DND-41 (cell line): ENCODE measurements at places on chromosomes 16 and 17.
A peak's percentile ranks its signal among the peaks of the same experiment; 100 is the strongest.

- H3K4me3 ChIP-seq, result no peak overlapping the region
- no peak for DNase-seq
- H3K36me3 ChIP-seq, result no peaks in the 10 kb centered on the region
- no peaks in the 10 kb centered on the region for H3K4me1 ChIP-seq
- H3K27me3 ChIP-seq, result no peaks in the 10 kb centered on the region
These were observed 51.5 kb upstream of the ZNF469 start for GRCh38 chr16:88330971-88331890.

DNA sequence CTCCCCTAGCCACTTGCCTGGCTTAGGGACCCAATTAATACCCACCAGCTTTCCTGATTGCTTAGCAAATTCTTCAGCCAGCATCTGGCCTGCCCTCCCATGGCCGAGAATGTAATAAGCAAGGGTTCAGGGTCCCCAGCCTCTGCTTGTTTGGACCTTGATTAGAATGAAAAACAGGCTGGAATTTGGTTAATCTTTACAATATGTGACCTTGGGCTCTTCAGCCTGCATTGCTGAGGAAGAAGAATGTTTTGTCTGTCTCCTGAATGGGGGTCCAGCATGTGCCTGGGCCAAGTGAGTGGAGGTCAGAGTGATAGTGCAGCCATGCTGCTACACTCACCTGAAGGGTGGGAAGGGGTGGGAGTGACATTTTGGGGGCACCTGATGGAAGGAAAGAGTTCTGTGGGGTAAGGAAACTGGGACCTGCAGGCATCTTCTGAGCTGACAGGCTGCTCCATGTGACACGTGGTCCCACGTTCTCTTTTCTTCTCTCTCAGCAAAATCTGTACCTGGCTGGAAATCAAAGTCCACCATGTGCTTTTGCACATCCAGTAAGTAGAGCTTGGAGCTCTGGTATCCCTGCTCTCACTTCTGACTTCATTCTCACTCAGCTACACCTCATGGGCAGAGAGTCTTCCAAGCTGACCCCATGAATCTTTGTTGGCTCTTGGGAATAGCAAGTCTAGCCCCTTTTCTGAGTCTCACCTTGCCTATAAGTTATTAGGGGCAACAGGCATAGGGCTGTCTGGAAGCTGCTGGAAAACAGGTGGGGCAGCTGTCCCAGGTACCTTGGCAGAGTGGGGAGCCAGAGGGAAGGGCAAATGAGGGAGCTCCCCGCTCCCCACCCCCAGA, 5.3 kb downstream of the TMEM106A start:
- H3K27me3 ChIP-seq, result no peaks in the 10 kb centered on the region
- no peak overlapping the region for H3K27ac ChIP-seq
- H3K4me3 ChIP-seq, result no peak overlapping the region
- DNase-seq, result no peak
- peaks cover 19% of the 10 kb centered on the region for H3K4me1 ChIP-seq

- H3K4me3 ChIP-seq, result no peak overlapping the region
- no peak overlapping the region for H3K27ac ChIP-seq
- no peaks in the 10 kb centered on the region for H3K36me3 ChIP-seq
- DNase-seq, result no peak
- peaks cover 15% of the 10 kb centered on the region for H3K4me1 ChIP-seq
- no peaks in the 10 kb centered on the region for H3K27me3 ChIP-seq
These were observed 14.7 kb upstream of the XYLT2 start for GRCh38 chr17:50331085-50331791.

DNA sequence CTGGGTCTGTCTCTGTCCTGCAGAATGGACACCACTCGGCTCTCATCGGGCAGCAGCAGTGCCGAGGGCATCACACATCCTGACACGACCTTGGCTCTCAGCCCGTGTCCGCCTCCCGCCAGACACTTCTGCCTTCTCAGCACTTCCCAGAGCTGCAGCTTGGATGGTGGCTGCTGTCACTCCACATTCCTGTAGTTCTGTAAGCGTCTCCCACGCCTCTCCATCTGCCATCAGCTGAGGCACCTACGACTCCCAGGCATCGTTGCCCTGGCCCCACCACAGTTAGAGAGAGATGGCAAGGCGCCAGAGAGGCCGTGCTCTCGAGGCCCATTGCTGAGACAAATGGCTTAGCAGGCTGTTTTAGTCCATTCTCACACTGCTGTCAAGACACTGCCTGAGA, 195.9 kb upstream of the CHMP6 start:
- H3K4me3 ChIP-seq, result no peak overlapping the region
- 0 out of 2 replicates have a peak overlapping the region, but pooled peaks have one; percentile 15 for H3K27ac ChIP-seq
- no peak for DNase-seq
- peaks cover 50% of the 10 kb centered on the region for H3K36me3 ChIP-seq
- H3K27me3 ChIP-seq, result no peaks in the 10 kb centered on the region
- peaks cover 19% of the 10 kb centered on the region for H3K4me1 ChIP-seq

- H3K36me3 ChIP-seq, result peaks cover 43% of the 10 kb centered on the region
- no peaks in the 10 kb centered on the region for H3K4me1 ChIP-seq
- DNase-seq, result no peak
- H3K27ac ChIP-seq, result no peak overlapping the region
These were observed 12.7 kb downstream of the MRM3 start for GRCh38 chr17:794876-795275.

- no peak for DNase-seq
- H3K27me3 ChIP-seq, result no peaks in the 10 kb centered on the region
- H3K36me3 ChIP-seq, result no peaks in the 10 kb centered on the region
- H3K4me1 ChIP-seq, result no peaks in the 10 kb centered on the region
- no peak overlapping the region for H3K27ac ChIP-seq
- H3K4me3 ChIP-seq, result no peak overlapping the region
These were observed 8.7 kb downstream of the DRC3 start for GRCh38 chr17:17981330-17981729.

DNA sequence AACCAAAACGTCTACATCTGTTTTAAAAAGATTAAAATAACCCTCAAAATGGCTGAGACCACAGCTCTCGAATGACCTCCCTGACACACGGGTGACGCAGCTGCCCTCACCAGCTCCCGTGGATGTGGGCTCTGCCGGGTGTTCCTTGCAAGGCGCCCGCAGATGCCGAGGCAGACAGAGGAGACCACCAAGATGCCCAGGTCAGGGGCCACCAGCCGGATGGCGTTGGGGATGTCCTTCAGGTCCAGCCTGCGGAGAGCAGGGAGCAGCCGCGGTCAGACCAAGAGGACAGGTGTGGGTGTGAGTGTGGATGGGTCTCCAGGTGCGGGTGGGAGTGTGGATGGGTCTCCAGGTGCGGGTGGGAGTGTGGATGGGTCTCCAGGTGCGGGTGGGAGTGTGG, 35.1 kb downstream of the CTU2 start:
- H3K4me3 ChIP-seq, result no peak overlapping the region
- no peak overlapping the region for H3K27ac ChIP-seq
- H3K4me1 ChIP-seq, result no peaks in the 10 kb centered on the region
- no peak for DNase-seq
- peaks cover 68% of the 10 kb centered on the region for H3K36me3 ChIP-seq

DNA sequence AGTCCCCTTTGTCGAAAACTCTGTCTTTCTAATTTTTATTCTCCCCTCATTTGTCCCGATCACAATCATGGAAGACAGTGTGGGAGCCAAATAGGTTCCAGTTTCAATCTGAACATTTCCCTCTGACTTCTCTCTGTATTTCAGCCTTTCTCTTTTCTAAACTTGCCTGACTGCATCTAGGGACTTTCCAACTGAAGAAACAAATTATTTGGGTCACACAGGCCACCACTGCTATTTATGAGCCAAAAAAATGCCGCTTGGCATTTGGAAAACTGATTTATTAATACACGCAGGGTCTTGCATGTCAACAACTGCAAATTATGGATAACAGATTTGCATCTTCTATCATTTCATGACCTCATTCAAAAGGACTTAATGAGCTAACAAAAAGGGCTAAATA, 55.2 kb upstream of the ELAC2 start:
- H3K4me3 ChIP-seq, result no peak overlapping the region
- no peaks in the 10 kb centered on the region for H3K36me3 ChIP-seq
- H3K27ac ChIP-seq, result no peak overlapping the region
- no peak for DNase-seq
- H3K4me1 ChIP-seq, result no peaks in the 10 kb centered on the region
- peaks cover 4% of the 10 kb centered on the region for H3K27me3 ChIP-seq

DNA sequence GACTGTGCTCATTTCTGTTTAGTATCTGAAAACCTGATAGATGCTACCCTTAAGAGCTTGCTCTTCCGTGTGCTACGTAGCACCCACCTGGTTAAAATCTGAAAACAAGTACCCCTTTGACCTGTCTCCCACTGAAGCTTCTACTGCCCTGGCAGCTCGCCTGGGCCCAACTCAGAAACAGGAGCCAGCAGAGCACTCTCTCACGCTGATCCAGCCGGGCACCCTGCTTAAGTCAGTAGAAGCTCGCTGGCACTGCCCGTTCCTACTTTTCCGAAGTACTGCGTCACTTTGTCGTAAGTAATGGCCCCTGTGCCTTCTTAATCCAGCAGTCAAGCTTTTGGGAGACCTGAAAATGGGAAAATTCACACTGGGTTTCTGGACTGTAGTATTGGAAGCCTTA, 18.9 kb downstream of the NTAN1 start:
- no peak for DNase-seq
- H3K4me3 ChIP-seq, result no peak overlapping the region
- H3K4me1 ChIP-seq, result no peaks in the 10 kb centered on the region
- H3K27me3 ChIP-seq, result no peaks in the 10 kb centered on the region

DNA sequence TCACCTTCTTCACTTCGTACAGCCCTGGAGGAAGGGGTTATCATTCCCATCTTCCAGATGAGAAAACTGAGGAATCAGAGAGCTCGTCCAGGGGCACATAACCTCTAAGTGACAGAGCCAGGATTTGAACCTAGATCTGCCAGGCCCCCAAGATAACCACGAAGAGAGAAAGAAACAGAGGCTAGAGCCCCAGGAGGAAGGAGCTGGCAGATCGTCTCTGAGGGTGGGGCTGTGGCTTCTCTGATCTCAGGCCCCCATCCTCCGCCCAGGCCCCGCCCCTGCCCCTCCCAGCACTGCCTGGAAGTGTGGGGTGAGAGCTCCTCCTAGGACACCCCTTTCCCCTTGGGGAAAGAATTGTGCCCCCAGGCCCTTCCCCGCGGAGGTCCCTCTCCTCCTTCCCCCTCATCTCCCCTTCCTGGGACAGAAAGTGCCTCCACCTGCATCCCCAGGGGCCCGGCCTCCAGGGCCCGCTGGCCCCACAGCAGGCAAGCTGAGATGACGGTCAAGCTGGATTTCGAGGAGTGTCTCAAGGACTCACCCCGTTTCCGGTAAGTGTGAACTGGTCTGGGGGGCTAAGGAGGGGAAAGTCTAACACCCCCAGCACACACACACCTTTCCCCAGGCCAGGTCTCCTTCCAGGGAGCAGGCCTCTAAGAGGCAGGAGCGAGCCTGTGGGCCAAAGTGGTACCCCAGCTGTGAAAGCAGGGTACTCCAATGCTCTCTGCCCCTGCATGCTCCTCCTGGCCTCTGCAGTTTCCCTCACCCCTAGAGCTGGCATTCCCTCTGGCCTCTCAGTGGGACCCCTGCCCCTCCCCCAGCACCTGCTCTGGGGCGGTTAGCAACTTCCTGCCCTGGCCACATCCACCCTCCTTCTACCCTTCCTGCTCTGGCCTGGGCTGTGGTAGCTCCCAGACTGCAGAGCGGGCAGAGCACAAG, at the start of gene ACAP1:
TSS of gene ACAP1 (plus strand) at position 290 of the 936 bp plus-strand sequence. CDS start at position 496, 206 bp downstream.
- H3K4me3 ChIP-seq, result peak within 1 kb of the TSS; percentile 60
- peaks cover 5% of the 10 kb centered on the region for H3K36me3 ChIP-seq
- peaks cover 35% of the 10 kb centered on the region for H3K4me1 ChIP-seq

GRCh38 chr16:85902366-85903155, 3.6 kb downstream of the IRF8 start:
- peaks cover 11% of the 10 kb centered on the region for H3K27me3 ChIP-seq
- no peak overlapping the region for H3K27ac ChIP-seq
- peak; percentile 35 for DNase-seq
- peaks cover 7% of the 10 kb centered on the region; the same call in 1 of the 2 replicates for H3K4me1 ChIP-seq

DNA sequence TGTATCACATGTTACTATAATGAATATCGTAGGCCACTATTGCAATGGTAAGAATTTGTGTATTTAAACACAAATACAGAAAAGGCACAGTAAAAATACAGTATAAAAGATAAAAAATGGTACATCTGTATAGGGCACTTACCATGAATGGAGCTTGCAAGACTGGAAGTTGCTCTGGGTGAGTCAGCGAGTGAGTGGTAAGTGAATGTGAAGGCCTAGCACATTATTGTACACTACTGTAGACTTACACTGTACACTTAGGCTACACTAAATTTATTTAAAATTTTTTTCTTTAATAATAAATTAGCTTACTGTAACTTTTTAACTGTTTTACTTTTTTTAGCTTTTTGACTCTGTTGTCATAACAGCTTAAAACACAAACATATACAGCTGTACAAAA, 42.5 kb downstream of the AKAP10 start:
- no peak overlapping the region for H3K4me3 ChIP-seq
- no peaks in the 10 kb centered on the region for H3K4me1 ChIP-seq

DNA sequence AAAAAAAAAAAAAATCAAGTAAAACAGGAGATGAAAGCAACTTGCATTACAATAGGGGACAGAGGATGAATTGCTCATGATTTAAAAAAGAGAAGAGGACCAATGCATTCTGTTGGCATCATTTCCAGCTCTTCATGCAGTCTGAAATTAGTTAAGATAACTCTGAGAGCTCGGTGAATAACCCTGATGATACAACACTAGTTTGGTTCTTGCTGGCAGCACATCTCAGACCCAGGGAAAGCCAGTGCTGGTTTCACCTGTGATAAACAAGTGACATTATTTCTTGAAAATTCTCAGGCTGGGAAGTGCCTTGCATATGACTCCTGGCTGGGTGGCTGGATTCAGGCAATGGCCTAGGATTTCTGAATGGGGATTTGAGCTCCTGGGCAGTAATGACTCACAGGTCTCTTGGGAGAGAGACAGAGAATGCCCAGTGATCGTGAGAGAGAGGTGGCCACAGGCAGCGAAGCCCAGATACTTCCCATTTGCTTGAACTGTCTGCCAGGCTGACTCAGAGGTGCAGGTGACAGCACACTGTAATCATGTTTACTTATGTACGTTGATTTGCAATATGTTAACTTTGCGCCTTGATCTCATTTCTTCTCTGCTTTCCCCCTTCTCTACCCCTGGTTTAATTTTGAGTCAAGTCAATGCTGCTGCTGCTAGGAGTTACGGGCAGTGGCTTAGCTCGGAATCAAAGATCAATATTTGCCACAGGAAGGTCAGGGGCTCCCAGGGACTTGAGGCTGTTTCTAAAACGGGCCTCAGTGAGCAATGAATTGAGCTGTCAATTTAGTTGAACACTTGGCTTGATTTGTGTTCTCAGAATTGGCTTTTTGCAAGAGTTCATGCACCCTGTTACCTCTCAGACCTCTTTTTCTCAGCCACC, 27.1 kb downstream of the ARSG start:
- no peak overlapping the region for H3K4me3 ChIP-seq
- H3K4me1 ChIP-seq, result peaks cover 14% of the 10 kb centered on the region
- H3K36me3 ChIP-seq, result no peaks in the 10 kb centered on the region
- no peak overlapping the region for H3K27ac ChIP-seq
- DNase-seq, result no peak
- no peaks in the 10 kb centered on the region for H3K27me3 ChIP-seq

GRCh38 chr17:58531661-58532554, 17.5 kb upstream of the MTMR4 start:
- H3K4me1 ChIP-seq, result peaks cover 2% of the 10 kb centered on the region; the same call in 1 of the 2 replicates
- no peaks in the 10 kb centered on the region for H3K36me3 ChIP-seq
- no peak overlapping the region for H3K27ac ChIP-seq
- DNase-seq, result no peak

GRCh38 chr16:772959-773358, 12.4 kb downstream of the MSLN start:
- no peaks in the 10 kb centered on the region for H3K27me3 ChIP-seq
- H3K27ac ChIP-seq, result no peak overlapping the region
- no peak for DNase-seq
- no peaks in the 10 kb centered on the region for H3K36me3 ChIP-seq
- H3K4me3 ChIP-seq, result no peak overlapping the region

GRCh38 chr17:7204336-7204735, 15.3 kb downstream of the DLG4 start:
- peaks cover 19% of the 10 kb centered on the region for H3K4me1 ChIP-seq
- H3K27me3 ChIP-seq, result no peaks in the 10 kb centered on the region
- DNase-seq, result peak; percentile 29
- 0 out of 2 replicates have a peak overlapping the region, but pooled peaks have one; percentile 42 for H3K27ac ChIP-seq
